ENCODE measurements at places on chromosomes 11 and 22.

GRCh38 chr11:128496692-128497060, 90.7 kb downstream of the ETS1 start:
- no peak for DNase-seq

GRCh38 chr11:31652528-31652927, 143.0 kb downstream of the ELP4 start:
- no peak for DNase-seq

GRCh38 chr11:6142936-6143335, 27.2 kb downstream of the OR52B2 start:
- DNase-seq: no peak

- DNase-seq: no peak
Observed at GRCh38 chr22:44837481-44837880, 85.1 kb downstream of the ARHGAP8 start.

DNA sequence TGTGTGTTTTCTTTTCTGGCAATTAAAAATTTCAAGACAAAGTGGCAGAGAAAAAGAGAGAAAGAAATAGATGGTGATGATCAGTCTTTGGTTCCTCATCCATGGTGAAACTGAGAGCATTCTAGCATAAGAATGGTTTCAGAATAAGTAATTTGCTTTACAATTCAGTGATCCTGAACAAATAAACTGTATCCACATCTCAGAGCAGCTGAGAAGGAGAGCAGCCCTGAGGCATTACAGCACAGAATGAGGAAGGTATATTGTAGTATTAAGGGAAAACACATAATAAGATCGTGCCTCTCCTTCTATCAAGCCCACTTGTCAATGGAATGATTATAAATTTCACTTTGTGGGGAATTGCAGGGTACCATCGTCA, 17.4 kb downstream of the LUZP2 start:
- no peak for DNase-seq

GRCh38 chr22:38028344-38029130, 28.7 kb upstream of the PICK1 start:
- no peak for DNase-seq

DNA sequence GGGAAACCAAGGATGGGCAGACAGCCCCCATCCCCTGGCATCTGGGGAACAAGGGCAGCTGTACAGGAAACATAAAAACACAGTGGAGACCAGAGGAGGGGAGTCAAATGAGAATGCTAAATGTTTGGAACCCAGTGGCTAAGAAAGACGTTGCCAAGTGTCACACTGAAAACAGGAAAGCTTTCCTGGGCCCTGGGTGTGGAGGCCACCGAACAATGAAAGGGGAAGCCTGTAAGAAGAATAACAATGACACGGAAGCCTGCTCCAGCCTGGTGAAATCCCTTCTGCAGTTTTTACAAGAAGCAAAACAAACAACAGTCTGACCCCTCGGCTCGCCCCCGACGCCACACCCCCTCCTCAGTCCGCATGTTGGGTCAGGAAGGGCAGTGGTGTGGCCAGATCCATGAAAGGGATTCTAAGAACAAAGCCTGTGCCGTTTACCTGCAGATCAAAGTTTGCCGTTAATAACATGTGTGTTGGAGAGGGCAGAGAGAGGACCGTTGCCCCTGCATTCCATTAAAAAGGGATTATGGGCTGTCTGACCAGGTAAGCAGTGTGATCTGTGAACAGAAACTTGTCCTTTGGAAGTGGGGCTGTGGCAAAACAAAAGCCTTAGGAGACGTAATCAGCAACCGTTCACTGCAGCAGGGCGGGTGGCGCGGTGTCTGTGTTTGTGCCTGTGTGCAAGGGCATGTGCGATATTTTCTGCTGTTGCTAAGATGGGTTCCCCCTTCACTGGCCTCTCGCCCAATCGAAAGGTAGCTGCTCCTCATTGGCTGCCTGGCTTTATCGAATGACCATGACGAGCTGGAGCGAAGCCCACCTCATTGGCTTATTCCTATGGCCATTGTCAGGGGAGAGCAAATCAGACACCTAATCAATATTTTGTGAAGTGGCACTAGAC, 113.7 kb upstream of the BLID start:
- DNase-seq: no peak
